ENCODE measurements at places on chromosomes 13 and 19.

DNA sequence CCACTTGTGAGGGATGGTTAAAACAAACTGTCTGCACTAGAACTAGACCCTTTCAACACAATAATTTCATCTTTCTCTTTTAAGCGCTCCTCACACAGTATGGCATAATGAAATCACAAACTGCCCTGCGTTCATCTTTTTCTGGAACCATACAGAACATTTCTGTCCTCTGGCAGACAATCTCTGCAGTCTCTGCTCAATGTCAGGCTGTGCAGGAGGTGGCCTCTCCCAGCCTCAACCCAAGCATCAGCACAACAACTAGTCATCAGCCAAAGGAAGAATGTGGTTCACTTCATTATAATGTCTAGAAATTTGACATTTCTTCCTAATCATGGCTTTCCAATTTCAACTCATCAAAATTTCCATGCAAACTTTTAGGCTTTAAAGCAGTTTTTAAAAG, 125.1 kb upstream of the STARD13 start:
- DNase-seq, result no peak

DNA sequence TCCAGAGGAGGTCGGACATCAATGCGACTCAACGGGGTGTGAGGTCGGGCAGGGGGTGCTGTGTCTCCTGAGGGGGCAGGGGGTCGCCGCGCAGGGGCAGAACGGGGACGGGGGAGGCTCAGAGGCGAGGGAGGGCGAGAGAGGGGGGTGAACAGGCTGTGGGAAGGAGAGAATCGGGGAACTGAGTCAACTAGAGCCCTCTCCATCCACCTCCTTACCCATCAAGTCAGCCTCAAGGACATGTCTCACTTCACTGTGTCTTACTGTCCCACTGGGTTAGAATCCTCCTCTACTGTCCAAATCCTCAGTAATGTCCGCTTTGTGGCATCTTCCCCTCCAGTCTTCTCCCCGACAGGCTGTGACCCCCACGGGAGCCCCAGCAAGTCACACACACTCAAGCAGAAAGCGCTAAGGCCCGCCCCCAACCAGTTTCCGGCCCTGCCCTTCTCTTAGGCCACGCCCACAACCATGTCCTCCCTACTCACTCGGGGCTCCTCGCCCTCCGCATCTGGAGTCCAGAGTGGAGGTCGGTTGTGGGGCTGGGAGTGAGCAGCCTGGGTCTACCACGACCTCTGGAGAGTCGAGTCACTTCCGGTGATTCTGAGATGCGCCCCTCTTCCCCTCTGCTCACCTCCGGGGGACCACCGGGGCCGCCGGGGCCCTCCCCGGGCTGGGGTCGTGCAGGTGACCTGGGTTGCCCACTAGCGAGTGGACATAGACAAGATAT, 9.3 kb downstream of the PLEKHA4 start:
- no peak for DNase-seq

GRCh38 chr19:12937093-12937926, 1.1 kb upstream of the CALR start:
- DNase-seq, result no peak

DNA sequence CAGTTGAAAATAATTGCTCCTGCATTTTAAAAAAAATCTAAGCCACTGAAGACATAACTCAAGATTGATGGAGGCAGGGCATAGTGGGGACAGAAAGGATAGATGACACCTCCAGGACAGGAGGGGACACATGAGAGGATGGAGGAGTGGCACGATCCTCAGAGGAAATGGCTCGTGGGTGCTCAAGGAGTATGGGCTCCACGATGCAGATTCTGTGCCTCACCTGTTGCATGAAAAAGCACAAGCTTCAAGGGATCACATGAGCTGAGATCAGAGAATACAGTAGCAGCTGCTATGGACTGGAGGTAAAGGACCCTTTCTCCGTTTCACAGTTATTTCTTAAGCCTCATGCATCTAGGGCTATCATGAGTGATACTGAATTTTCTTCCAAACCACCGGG, 69.7 kb upstream of the KL start:
- no peak for DNase-seq

GRCh38 chr13:32627793-32628192, 41.5 kb downstream of the PDS5B start:
- DNase-seq, result no peak

GRCh38 chr13:112132142-112132541, 65.2 kb downstream of the SOX1 start:
- DNase-seq, result no peak

- no peak for DNase-seq
Observed at GRCh38 chr13:110017379-110017778, 231.0 kb upstream of the IRS2 start.

DNA sequence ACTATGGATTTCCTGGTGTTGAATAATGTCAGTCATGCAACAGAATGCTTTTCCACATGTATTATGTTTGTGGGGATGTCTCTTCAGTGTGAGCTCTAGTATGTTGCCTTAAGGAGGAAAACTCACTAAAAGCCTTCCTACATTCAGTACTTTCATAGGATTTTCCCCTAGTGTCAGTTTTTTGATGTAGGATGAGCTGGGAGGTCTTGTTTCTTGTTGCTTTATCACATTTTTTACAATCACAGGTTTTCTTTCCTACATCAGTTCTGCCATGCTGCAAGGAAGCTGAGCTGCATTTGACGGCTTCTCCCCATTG, 8.5 kb upstream of the USP29 start:
- no peak for DNase-seq

- DNase-seq, result no peak
Observed at GRCh38 chr19:9130965-9131364, 4.2 kb upstream of the OR7G3 start.

DNA sequence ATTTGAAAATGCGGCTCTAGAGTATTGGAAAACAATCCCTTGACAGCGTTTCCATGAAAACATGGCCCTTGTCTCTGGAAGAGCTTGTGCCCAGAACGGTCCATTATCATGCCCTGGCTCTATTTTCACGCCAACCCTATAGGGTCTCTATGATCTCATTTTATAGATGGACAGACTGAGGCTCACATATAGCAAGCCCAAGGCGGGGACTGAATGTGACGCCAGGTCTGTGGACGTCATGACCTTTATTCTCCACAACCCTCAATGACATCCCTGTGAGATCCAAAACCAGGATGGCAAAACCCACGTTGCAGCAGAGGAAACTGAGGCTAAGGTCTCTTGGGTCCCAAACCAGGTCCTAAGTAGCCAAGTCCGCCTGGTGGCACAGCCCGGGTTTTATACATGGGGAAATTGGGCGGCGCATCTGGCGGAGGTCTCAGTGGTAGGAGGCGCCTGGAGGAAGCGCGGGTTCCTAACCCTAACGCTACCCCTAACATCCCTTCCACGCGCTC, 425 bp upstream of the COLGALT1 start:
- DNase-seq, result no peak

- DNase-seq, result no peak
Observed at GRCh38 chr19:46601318-46602224, at the start of gene CALM3. Gene CALM3 (plus strand): TSS chr19:46601330. CDS start chr19:46601435, 105 bp downstream.

DNA sequence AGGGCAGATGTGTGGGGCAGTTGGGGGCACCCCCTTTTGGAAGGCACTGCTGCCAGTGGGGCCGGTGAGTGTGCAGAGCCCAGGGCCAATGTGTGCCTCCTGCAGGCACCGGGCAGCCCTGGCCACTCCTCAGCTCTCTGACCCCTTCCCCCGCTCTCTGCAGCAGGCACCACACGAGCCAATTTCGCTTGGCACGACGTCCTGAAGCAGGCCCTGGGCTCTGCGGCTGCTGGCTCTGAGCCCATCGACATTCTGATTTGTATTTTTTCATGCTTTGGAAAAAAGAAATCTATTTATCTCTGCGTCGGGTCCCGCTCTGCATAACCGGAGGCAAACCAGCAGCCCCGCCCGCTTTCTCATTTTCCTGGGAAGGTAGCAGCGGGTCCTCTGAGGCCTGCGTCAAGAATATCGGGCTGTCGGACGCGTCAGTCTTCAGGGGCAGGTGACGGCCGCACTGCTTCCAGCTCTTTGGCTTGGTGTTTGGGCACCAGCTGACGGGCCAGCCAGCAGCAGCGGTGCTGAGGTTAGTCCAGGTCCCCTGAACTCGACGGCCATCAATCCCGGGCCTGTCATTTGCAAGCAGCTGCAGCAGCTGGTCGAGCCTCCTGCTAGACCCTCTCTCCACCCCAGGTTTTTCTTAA, 134.3 kb downstream of the KDM4B start:
- DNase-seq, result no peak

- DNase-seq, result no peak
Observed at GRCh38 chr13:112073245-112074138, 6.5 kb downstream of the SOX1 start.

DNA sequence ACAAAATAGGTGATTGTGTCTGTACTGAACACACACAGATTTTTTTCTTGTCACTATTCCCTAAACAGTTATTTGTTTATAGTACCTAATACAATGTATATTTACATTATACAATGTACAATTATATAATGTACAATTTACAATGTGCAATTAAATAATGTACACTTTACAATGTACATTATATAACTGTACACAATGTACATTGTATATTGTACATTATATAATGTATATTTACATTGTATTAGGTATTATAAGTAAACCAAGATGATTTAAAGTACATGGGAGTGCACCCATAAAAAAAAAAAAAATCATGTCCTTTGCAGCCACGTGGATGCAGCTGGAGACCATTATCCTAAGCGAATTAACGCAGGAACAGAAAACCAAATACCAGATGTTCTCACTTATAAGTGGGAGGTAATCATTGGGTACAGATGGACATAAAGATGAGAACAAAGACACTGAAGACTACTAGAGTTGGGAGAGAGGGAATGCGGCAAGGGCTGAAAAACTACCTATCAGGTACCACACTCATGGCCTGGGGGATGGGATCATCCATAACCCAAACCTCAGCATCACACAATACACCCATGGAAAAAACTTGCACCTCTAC, 68.1 kb downstream of the ABCC4 start:
- no peak for DNase-seq

DNA sequence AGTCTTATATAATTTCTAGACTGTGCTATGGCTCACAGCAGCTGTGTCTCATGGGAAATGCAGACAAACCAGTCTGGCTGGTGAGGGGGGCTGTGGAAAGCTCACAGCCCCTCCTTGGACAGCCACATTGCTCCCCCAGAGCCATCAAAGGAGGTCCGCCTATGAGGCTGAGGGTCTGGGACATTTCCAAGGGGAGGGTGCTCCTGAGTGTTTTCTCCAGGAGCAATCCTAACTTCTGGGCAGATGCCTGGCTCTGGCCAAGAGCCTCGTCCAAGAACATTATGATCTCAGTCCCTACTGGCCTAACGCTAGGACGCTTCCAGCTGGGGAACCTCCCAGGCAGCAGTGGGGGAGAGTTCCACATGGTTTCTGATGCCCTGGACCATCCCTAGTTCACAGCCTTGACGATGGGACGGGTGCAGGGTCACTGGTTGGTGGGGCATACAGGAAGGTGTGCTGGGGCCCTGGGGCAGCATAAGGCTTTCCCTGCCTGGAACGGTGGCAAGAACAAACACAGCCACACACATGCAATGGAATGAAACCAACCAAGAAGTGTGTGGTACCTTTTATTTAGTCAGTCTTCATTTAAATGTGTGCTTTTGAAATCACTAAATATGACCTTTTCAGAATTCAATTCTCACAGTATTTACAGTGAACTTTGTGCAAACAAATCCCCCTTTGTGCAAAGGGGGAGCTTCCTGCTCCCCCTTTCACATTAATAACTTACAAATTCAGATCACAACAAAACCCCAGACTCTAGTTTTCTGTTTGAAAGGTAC, 60.6 kb downstream of the CDADC1 start:
- DNase-seq, result no peak

GRCh38 chr13:42574435-42575311, 721 bp downstream of the TNFSF11 start:
- DNase-seq, result no peak

DNA sequence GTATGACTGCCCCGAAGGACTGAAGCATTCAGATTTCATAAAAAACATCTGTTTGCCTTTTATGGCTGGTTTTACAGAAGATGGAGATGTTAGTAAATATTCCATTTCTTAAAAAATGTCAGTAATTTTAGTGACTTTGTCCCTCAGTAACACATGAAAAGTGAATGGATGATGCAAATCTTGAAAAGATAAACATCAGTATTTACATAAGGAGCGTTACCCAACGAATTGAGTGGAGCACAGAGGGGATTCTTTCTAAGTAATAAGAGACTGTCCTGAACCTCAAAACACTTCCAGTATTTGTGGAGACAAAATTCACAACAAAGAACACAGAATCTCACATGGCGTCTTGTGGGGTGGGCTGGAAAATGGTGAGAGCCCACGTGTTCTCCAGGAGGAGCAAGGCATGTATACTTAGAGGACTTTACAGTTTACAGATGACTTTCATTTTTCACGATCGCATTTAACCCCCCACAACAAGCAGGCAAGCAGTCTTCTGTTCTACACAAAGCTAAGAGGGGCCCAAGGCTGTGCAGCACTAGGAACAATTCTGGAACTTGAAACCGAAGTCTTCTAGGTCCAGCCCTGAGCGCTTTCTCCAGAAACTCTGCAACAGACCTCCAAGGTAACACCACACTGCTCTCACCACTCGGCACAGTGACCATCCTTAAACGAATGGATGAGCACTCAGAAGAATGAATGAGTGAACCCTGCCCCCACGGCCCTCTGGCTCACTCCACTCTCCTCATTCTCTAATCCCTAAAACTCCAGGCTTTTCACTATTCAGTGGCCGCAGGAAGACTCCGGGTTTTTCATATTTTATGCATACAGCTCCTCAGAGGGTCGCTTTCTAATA, 709.8 kb downstream of the UQCRFS1 start:
- no peak for DNase-seq

DNA sequence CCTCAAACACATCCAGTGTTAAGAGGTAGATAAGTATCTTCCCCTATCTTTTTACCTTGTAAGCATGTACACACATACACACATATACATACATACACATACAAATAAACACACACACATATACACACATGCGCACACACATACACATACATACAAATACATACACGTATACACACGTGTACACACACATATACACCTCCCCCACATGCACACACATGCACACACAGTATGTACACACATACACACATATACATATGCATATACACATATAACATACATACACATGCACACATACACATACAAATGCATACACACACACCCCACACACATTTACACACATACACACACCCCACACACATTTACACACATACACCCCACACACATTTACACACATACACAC, 24.1 kb downstream of the ADGRE1 start:
- DNase-seq, result no peak

DNA sequence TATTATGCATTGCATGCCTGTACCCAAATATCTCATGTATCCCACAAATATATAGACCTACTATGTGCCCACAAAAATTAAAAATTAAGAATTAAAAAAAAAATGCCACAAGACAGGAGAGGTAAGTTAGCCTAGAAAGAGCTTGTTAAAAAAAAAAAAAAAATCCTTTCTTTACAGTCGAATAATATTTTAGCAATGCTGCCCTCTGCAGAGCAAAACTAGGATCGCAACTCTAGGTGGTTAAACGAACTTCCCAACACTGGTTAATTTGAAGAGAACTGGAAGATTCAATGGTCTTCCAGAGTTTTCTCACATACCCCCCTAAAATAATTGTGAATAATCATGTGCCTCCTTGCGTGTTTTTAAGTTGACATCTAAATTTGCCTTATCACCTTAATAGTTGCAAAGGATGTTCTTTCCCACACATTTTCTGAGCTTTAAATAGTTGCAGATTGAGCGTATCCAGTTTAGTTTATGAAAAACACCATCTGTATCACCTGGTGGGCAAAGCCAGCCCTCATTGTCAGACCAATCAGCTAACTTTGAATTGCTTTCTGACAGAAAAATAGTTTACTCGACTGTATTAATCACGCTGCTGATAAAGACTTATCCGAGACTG, 47.4 kb upstream of the RCBTB2 start:
- DNase-seq, result no peak

- DNase-seq, result no peak
Observed at GRCh38 chr13:32538143-32538620, 413 bp downstream of the N4BP2L2 start.

GRCh38 chr13:113652404-113653263, 5.4 kb downstream of the ATP4B start:
- no peak for DNase-seq
